ENCODE measurements at places on chromosomes 12 and 14. TPM values are rescaled to one million over a fixed set of nuclear protein-coding genes. Genes with fewer than 3 reads are reported as not detected.
A peak's percentile ranks its signal among the peaks of the same experiment; 100 is the strongest.

RNASE1 gene
- not detected for total RNA-seq

RND1 gene
- 2.3 TPM for total RNA-seq

DNA sequence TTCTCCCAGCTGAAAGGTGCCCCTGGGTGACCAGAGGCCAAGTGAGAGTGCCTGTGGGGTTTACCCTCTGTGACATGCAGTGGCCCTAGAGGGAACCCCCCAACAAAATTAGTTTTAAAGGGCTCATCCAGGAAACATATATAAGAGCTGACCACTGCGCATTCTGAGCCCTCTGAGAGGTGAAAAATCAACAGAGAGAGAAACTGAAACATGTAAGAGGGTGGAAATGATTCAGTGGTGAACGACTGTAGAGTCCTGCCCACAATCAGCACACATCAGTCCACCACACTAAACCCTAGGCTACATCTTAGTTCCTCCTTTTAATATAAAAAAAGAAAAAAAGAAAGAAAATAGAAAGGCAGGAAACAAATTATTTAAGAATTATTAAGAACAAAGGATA is 21.0 kb upstream of the ACSM4 start:
- no peak overlapping the region for H3K4me3 ChIP-seq
- H3K27me3 ChIP-seq, result peaks cover 12% of the 10 kb centered on the region
- H3K36me3 ChIP-seq, result no peaks in the 10 kb centered on the region
- no peak overlapping the region for H3K27ac ChIP-seq
- DNase-seq, result no peak

- H3K4me1 ChIP-seq, result peaks cover 2% of the 10 kb centered on the region
- no peaks in the 10 kb centered on the region for H3K36me3 ChIP-seq
- peaks cover 30% of the 10 kb centered on the region for H3K27me3 ChIP-seq
- H3K4me3 ChIP-seq, result no peak overlapping the region
- no peak overlapping the region for H3K27ac ChIP-seq
- DNase-seq, result no peak
Observed at GRCh38 chr12:58917699-58918468, 2.4 kb downstream of the LRIG3 start.

DNA sequence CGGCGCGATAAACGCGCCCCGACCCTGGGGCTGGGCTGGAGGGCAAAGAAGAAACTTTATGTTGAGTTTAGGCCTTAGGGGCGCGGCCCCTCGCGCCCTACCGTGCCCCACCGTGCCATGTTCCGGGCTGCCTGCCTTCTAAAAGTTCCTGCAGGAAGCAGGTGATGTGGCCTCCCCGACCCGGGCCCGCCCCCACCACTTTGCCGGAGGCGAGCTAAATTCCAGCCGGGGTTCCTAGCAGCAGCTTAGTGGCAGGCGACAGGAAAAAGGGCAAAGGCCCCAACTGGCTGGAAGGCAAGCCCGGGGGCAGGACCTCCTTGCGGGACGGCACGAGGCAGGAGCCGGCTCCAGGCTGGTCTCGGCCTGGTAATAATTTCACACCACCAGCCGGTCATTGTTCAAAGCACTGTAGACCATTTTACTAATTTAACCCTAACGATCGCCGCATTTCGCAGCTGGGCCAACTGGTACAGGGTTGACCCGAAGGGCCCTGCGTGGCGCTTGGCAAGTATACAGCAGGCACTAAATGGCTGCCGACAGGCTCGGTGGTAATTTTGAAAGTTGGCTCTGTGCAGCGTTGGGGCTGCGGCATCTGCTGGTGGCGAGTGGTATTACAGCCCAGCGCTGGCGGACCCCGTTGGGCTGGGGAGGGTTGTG is 895 bp upstream of the CCDC88C start:
- DNase-seq, result peak; percentile 89
- H3K27ac ChIP-seq, result peak overlapping the region; percentile 90
- H3K4me1 ChIP-seq, result peaks cover 29% of the 10 kb centered on the region
- H3K36me3 ChIP-seq, result peaks cover 28% of the 10 kb centered on the region
- peak overlapping the region; percentile 72 for H3K4me3 ChIP-seq

OVCH1 gene
- total RNA-seq, result not detected

VRTN gene
- total RNA-seq, result not detected

DNA sequence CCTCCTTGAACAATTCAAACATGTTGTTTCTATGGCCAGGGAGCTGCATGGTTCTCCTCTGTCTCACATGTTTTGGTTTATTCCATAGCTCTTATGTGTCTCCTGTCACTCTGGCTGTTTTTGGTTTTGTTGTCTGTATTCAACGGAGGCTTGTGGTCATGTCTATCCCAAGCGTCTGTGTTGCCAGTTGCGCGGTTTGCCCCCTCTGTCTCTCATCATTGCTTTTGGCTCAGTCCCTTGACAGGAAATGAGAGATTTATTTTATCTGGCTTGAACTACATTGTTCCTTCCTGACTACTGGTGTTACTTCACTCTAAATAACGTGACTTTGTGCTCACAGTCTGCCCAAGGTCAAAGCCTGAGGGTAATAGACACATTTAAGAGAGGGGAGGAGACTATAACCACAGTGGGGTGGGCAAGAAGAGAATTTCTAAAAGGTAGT is 96.4 kb upstream of the SOX5 start:
- no peaks in the 10 kb centered on the region for H3K27me3 ChIP-seq
- no peaks in the 10 kb centered on the region for H3K36me3 ChIP-seq
- H3K4me3 ChIP-seq, result no peak overlapping the region
- H3K27ac ChIP-seq, result no peak overlapping the region

DNA sequence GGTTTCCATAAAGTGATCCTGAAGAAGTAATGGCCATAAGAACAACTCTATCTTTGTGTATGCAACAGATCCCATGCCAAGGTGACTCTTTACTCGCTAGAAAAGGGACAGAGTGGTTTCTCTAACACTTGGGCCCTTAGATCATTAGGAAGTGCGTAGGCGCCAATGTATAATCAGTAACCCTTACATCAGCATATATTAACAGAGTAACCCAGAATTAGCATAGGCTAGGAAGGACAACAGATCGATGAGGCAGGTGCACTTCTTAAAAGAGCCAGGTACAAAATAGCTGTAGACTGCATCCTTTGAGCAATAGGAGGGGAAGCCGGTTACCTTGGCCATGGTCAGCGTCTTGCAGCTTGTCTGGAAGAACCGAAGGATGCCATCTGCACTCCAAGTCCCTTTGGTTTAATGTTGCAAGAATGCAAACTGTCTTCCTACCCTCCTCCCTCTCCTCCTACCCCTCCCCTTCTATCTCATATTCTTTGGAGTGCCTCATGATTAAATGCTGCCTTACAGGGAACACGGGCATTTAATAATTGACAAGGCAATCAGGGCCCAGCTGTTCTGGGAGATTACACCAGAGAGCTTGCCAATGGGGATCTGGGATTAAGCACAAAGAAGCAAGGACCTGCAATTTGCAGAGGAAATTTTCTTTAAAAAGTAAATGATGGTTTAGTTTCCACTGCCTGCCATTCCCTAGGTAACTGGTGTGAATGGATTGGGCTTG is 8.0 kb downstream of the GSG1 start:
- no peak overlapping the region for H3K27ac ChIP-seq
- H3K4me3 ChIP-seq, result no peak overlapping the region
- DNase-seq, result no peak
- no peaks in the 10 kb centered on the region for H3K27me3 ChIP-seq
- peaks cover 38% of the 10 kb centered on the region for H3K4me1 ChIP-seq

DNA sequence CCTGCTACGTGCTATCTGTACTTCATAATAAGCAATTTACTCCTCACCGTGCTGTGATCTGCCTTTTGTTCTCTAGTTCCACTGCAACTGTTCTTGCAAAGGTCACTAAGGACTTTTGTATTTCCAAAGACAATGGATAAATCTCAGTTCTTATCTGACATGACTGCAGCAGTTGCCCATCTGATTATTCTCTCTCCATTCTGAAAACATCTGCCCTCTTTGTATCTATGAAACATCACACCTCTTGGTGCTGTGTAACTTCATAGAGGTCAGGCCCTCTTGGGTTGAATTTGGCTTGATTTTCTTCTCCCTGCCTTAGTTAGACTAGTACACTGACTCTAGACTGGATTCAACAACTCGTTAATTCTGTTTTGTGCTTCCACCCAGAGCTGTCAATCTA is 319.6 kb downstream of the BTG1 start:
- H3K27me3 ChIP-seq, result no peaks in the 10 kb centered on the region
- no peak for DNase-seq
- no peaks in the 10 kb centered on the region for H3K4me1 ChIP-seq
- H3K27ac ChIP-seq, result no peak overlapping the region

- H3K27ac ChIP-seq, result no peak overlapping the region
- no peaks in the 10 kb centered on the region for H3K36me3 ChIP-seq
- no peak for DNase-seq
- peaks cover 25% of the 10 kb centered on the region for H3K27me3 ChIP-seq
Observed at GRCh38 chr12:112597986-112598385, 179.2 kb downstream of the PTPN11 start.

Data from activated CD8-positive, alpha-beta T cell treated with anti-CD3 and anti-CD28 coated beads for 36 hours (primary cell).